Stimulated activated CD8-positive, alpha-beta memory T cell treated with anti-CD3 and anti-CD28 coated beads, Interleukin-4, amount 100 ng/mL, for 24 hours (primary cell): ENCODE measurements at places on chromosomes 13 and 19.

GRCh38 chr13:36921631-36922301, 1.7 kb upstream of the SMAD9 start:
- no peak for DNase-seq

DNA sequence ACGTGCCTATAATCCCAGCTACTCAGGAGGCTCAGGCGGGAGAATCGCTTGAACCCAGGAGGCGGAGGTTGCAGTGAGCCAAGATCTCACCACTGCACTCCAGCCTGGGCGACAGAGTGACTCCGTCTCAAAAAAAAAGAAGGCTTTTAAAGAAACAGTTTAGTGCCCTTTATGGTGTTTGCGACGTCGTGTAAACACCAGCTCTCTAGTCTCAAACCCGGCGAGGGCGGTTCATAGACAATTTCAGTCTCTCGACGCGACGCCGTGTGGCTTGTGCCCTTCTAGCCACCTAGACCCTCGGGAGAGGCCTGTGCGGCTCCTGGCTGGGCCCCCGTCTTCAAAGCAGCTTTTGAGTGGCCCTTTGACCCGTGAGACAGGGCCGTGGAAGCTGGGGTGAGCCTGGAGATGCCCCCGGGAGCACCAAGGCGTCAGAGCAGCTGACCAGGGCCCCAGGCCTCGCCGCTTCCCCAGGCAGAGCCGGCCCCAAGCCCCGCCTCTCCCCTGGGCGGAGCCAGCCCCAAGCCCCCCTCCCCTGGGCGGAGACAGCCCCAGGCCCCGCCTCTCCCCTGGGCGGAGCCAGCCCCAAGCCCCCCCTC, 5.0 kb upstream of the MADCAM1 start:
- DNase-seq: no peak

DNA sequence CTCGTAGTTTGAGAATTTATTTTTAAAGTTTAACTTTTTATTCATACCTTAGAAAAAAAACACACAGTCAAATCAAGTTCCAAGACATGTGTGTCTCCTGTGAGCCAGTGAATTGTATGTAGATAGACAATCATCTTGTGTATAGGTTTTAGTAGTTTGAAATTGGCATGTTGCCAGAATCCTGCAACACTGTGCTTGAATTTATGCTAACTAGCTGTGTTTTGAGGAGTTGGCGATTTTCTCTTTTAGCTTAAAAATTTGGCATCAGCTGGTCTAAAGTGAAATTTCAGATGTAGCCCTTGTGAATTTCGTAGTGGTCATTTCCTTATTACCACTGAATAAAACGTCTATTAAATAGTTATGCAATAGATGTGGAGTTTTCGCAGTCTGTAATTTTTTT, 213.2 kb downstream of the ATP8A2 start:
- DNase-seq: no peak

DNA sequence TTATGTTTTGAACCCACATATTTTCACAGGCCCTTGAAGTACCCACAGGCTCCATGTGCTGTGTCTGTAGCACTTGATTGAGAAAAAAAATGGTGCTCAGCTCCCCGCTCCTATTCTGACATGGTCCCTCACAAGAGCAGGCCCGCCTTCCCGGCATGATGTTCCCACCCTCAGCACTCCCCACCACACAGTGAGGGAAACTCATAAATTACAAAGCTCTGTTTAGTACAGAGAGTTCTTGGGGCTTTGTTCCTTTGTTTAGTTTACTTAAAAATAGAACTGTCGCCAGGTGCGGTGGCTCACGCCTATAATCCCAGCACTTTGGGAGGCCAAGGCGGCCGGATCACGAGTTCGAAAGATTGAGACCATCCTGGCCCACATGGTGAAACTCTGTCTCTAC, 25.9 kb upstream of the ABCC4 start:
- DNase-seq: no peak

DNA sequence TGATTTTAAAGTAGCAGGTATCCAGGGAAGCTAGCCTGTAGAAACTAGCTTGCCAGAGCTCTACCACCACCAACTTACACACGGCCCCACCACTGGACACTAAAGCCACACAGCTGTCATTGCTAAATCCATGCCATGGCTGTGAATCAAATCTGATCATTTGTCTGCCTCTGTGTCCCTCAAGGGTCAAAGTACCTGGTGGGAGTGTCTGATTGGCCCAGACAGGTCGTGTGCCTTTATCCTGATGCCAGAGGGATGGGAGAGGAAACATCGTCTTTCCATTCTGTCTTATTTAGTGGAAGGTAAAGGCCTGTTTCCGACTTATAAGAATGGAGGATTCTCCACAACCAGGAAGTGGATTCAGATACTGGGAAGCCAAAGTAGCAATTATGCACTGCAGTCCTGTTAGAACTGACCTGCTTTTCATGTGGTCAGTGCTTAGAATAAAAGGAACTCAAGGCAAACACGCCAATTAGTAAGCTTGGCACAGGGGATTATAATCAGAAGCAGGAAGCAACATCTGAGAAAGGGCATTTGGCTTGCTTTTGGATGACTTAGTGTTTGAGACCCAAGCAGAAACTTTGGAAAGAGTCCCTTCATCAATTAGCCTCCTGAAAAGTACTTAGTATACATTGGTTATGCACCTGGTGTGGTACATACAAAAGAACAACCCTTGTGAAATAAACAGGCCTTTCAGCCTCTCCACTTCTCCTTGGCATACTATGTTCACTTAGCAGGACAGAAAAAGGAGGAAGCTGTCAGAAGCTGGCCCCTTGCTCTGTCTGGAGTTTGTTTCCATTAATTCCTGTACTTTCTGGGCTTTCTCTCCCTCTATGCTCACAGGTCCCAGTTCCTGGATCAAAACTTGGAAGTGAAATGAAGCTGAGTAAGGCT, 192.4 kb downstream of the NUFIP1 start:
- no peak for DNase-seq

DNA sequence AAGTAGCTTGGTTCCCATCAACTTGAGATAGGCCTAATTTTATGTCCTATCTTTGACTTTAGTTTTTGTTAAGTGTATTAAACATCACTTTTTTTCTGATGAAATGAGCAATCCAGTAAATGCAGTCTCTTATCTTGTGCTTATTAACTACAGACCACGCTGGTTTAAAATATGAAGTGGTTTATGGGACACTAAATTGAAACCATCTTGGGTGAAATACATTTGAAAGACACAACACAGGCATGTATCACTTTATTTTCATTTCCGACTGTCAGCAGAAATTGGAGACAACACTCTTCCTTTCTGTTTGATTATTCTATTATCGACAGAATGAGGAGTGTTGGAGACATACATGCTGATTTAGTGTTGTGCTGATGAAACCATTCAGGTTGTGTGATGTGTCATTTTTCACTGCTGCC, 447.7 kb downstream of the GPC6 start:
- DNase-seq: no peak

GRCh38 chr13:50882816-50883435, 26.7 kb upstream of the RNASEH2B start:
- DNase-seq: no peak

DNA sequence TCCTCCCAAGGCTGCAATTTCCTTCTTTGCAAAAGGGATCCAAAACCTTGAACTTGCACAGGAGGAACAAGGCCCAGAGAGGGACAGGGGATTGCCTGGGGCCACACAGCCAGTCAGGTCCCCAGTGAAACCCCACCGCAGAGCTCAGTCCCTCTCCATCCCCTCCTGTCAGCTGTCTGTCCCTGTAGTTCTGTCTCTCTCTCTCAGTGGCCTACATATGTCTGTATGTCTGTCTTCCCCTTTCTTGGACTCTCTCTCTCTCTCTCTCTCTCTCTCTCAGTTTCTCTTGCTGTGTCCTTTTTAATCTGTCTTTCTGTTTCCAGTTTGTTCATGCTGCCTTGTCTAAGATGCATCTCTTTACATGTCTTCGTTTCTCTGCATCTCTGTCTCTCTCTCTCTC, 11.5 kb downstream of the CEACAM19 start:
- no peak for DNase-seq

- no peak for DNase-seq
Measured at GRCh38 chr13:52345048-52345447, 60.9 kb downstream of the THSD1 start.
